ENCODE measurements at places on chromosomes 6 and 20. TPM values are rescaled to one million over a fixed set of nuclear protein-coding genes. Genes with fewer than 3 reads are reported as not detected.

Gene CD24
- total RNA-seq: 0.17 TPM

Gene TP53TG5
- total RNA-seq: not detected

Gene GUCA1A
- total RNA-seq: not detected

Gene BEND6
- total RNA-seq: not detected

- no peak overlapping the region for H3K4me3 ChIP-seq
- no peaks in the 10 kb centered on the region for H3K4me1 ChIP-seq
- no peak for DNase-seq
- H3K36me3 ChIP-seq: no peaks in the 10 kb centered on the region
- no peak overlapping the region for H3K27ac ChIP-seq
Observed at GRCh38 chr6:153145591-153145990, 14.5 kb upstream of the RGS17 start.

GRCh38 chr6:110538416-110539160, 62.2 kb upstream of the SLC22A16 start:
- no peak overlapping the region for H3K27ac ChIP-seq
- H3K36me3 ChIP-seq: no peaks in the 10 kb centered on the region
- no peak for DNase-seq
- H3K4me1 ChIP-seq: no peaks in the 10 kb centered on the region

DNA sequence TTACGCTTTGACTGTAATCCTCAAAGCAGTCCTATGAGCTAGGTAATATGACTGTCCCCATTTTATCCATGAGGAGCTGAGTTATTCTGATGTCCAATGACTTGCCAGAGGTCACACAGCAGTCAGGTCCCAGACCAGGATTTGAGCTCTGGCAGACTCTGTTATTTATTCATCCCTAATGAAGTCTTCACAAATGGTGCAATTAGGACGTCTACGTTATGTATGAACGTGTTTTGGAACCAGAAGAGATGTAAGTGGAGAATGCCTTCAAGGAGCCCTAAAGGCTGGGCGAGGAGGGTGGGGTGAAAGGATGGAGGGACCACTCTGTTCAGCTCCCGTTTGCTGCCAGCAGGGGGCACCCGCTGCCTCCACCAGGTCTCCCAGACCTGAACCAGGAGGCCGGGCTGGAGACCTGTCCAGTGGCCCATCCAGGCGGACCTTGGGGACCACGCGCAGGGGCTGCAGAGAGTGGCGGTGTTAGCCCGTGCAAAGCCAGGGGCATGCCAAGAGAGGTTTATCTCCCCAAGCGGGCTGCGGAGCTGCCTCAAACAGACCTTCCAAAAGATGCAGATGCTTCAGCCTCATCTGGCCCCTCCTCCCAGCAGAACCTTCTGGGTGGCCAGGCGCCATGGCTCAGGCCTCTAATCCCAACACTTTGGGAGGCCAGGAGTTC, 15.2 kb upstream of the ZNF335 start:
- peaks cover 6% of the 10 kb centered on the region for H3K4me1 ChIP-seq
- no peak overlapping the region for H3K4me3 ChIP-seq
- H3K36me3 ChIP-seq: no peaks in the 10 kb centered on the region

GRCh38 chr6:15990179-15990578, 138.7 kb upstream of the MYLIP start:
- H3K27me3 ChIP-seq: no peaks in the 10 kb centered on the region
- no peak overlapping the region for H3K27ac ChIP-seq
- H3K36me3 ChIP-seq: no peaks in the 10 kb centered on the region

DNA sequence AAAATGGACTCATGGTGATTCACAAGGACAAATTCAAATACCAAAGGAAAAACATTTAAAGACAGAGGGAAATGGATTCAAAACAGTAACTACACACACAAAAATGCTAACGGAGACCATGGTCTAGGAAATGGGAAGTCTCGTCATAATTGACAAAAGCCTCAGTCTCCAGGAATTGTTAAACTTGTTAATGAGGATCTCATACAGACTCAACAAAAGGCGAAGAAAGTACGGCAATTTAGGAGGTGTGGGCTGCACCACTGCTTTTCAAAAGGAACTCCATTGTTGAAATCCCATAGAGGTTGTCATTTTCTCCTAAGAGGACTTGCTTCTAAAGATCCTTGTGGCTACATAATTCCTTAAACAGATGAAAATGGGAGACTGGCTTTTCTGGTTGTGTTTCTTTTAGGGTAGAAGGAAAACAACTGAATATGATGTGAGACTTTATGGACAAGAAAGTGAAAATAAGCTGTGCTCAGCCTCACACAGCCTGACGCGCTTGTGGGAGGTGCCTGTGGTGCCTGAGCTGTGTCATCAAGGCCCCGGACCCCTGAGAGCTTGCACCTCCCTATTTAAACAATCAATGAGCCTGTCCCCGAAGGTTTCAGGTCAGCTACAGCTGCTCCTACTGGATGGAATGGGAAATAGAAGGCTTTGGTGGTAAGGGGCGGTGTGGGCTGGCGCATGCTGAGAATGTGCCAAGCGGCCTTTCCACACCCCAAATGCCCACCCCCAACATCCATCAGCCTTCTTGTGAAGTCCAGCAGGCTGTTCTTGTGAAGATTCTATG, 2.5 kb upstream of the CLDN20 start:
- DNase-seq: no peak
- no peaks in the 10 kb centered on the region for H3K4me1 ChIP-seq
- peaks cover 48% of the 10 kb centered on the region for H3K36me3 ChIP-seq
- H3K4me3 ChIP-seq: no peak overlapping the region
- no peaks in the 10 kb centered on the region for H3K27me3 ChIP-seq
- no peak overlapping the region for H3K27ac ChIP-seq

DNA sequence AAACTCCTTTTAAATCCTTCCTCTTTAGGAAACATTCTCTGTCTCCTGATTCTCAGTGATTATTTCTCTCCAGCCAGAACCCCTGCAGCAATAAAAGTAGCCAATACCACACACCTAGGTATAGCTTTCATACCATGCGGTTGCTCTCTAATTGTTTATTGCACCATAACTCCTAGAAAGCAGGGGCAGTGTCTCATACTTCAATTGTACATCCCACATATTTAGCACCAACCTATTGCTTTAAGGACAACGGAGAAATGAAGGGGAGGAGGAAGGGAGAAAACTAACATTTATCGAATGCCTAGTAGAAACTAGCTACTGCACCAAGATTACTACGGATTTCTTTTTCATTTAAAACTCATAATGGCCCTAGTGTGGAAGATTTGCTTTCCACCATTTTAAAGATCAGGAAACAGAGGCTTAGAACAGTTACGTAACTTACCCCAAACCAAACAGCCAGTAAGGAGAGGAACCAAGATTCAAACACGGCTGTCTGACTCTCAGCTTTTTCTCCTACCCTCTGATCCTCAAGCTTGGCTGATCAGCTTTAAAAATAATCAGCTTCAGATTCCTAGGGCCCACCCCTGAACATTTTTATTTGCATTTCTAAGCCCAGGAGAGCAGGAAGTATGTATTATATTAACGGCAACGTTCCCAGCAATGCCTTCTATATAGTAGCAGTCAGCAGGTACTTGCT, 43.4 kb upstream of the ATXN1 start:
- H3K27ac ChIP-seq: no peak overlapping the region
- no peaks in the 10 kb centered on the region for H3K4me1 ChIP-seq
- H3K27me3 ChIP-seq: peaks cover under 1% of the 10 kb centered on the region
- no peak overlapping the region for H3K4me3 ChIP-seq
- DNase-seq: no peak

DNA sequence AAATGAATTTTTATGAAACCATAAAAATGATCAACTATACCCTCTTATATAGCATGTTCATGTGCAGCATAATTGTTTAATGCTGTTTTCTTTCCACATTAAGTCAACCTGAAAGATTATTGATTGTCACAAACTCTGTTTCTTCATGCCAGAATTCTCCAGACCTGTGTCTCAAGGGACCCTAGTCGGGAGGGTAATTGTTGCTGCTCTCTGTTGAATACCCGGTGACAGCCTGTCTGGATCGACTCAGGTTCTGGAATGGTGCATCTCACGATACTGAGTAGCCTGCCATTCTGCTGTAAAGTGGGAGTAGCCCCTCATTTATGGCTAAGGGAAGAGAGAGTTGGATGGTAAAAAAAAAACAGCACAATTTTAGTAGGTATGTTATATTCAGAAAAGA, 449.9 kb upstream of the SOX4 start:
- no peaks in the 10 kb centered on the region for H3K4me1 ChIP-seq
- H3K36me3 ChIP-seq: no peaks in the 10 kb centered on the region
- H3K27ac ChIP-seq: no peak overlapping the region
- no peaks in the 10 kb centered on the region for H3K27me3 ChIP-seq

DNA sequence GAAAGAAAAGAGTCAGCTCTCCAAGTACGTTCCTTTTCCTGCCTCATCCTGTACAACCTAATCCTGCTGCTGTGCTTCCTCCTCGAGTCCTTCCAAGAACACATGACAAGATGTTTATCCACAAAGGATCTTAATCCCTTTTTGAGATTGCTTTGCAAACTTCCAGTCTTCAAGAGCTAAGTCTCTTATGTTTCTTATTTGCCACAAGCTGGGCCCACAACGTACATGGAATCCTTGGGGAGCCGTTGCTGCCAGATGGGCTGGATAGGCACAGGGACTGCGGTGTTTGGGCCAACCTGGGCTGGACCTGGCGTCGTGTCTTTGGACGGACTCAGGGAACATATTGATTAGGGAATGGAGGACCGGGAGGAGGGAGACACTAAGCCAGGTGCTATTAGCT, 79.7 kb upstream of the AFDN start:
- DNase-seq: no peak
- H3K27ac ChIP-seq: no peak overlapping the region
- H3K4me3 ChIP-seq: no peak overlapping the region
- no peaks in the 10 kb centered on the region for H3K27me3 ChIP-seq

DNA sequence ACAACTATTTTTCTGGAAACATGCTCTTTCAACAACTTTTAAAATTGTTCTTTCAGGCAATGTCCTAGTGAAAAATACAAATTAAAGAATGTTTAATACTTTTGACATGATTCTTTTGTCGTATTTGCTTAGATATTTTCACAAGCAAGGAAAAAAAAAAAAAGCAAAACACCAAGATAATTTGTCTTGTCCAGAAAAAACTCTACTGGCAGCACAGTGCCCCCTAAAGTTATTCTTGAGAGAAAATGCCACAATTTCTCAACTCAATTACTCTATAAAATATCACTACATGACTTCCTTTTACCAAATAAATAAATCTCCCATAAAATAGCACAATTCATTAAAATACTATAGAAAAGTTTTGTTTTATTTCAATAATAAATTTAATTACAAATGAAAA, 652.5 kb upstream of the EPHA7 start:
- H3K27ac ChIP-seq: no peak overlapping the region
- no peaks in the 10 kb centered on the region for H3K4me1 ChIP-seq
- H3K4me3 ChIP-seq: no peak overlapping the region
- no peak for DNase-seq
